ENCODE measurements at places on chromosomes 16 and 17.
A peak's percentile ranks its signal among the peaks of the same experiment; 100 is the strongest.

- DNase-seq, result no peak
These were observed 22.3 kb upstream of the N4BP1 start for GRCh38 chr16:48632137-48632774.

- no peak for DNase-seq
These were observed 174.6 kb downstream of the ABCA8 start for GRCh38 chr17:68780596-68780995.

DNA sequence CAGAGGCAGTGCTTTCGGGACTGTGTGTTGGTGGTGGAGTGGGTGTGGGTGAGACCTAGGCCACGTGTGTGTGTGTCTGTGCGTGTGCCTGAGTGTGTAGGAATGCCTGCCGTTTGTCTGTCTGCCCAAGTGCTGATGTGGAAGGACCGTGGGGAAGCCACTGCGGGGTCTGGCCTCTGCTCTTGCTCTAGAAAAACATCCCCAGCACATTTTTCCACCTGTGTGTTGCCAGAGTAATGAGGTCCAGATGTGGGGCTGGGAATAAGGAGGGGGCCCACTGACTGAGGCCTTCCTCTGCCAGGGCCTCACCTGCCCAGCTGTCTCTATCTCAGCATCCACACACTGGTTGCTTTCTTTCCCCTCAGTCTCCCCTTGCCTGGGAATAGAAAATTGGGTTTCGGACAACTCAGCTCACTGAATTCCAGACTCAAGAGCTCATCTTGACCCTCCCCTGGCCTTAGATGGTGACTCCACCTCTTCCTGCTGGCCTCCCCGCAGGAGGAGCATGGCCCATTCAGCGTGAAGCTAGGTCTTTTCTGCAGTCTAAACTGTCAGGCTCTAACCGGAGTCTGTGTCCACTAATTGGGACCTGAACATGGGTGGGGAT is 7.6 kb downstream of the SGCA start:
- no peak for DNase-seq

DNA sequence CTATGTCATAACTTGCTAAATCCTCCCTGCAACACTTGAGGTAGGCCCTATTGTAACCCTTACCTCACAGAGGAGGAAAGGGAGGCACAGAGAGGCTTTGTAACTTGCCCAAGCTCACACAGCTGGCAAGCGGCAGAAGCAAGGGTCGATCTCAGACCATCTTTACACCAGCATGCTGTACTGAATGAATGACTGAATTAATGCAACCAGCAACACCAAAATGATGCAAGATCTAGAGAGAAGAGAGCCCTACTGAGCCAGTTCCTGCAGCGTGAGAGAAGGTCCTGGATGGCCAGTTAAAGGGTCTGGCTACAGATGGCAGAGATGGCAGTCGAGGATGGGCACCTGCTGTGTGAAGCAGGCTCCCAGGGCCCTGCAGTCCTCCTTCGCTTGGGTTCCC is 8.2 kb upstream of the KLHL36 start:
- no peak for DNase-seq

- peak; percentile 13 for DNase-seq
These were observed 12.1 kb downstream of the CFDP1 start for GRCh38 chr16:75420987-75421819.

DNA sequence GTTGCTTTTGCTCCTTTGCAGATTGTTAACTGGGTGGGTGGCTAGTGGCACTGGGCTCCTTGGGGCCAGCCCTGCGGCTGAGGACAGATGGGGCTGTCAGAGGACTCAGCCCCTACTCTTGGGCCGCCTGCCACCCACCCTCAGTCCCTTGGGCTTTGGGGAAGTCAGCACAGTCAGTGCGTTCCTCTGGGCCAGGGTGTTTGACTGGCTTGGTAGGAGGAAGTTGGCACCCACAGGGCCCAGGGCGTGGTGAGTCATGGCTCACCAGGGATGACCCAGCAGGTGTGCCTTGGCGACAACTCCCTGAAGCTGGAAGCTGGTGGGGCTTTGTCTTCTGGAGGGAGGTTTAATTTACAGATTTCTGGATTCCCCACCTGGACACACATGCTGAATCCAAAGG is 32.4 kb downstream of the HAPSTR1 start:
- no peak for DNase-seq

DNA sequence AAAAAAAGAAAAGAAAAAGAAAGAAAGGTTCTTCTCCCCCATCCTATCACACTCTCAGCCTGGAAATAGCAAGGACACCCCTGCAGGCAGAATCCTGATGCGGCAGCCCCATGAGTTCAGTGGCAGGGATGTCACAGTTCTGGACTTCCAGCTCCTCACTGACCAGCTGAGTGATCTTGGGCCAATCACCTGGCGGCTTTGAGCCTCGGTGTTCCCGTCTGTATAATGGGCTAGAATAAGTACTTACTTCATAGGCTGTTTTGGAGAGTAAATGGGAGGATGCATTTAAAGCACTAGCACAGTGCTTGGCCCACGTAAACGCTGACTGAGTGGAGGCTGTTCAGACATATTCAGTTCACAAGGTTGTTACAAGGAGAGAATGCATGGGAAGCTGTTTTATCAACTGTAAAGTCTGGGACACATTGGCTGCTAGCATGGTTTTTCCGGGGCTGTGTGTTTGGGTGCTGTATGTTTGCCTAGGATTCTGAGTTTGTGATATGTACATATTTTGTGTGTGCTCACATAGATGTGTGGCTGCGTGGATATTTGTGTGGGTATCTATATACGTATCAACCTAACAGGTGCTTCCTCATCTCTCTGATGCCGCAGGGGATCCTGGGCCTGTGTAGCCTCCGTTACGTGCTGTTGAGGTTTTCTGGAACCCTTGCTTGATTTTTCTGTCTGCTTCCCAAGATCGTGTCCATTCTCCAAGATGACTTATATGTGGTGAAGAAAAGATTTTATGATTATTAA is 3.4 kb downstream of the BHLHA9 start:
- DNase-seq, result no peak

GRCh38 chr17:65750631-65751115 is 189.2 kb upstream of the AXIN2 start:
- peak; percentile 52 for DNase-seq

DNA sequence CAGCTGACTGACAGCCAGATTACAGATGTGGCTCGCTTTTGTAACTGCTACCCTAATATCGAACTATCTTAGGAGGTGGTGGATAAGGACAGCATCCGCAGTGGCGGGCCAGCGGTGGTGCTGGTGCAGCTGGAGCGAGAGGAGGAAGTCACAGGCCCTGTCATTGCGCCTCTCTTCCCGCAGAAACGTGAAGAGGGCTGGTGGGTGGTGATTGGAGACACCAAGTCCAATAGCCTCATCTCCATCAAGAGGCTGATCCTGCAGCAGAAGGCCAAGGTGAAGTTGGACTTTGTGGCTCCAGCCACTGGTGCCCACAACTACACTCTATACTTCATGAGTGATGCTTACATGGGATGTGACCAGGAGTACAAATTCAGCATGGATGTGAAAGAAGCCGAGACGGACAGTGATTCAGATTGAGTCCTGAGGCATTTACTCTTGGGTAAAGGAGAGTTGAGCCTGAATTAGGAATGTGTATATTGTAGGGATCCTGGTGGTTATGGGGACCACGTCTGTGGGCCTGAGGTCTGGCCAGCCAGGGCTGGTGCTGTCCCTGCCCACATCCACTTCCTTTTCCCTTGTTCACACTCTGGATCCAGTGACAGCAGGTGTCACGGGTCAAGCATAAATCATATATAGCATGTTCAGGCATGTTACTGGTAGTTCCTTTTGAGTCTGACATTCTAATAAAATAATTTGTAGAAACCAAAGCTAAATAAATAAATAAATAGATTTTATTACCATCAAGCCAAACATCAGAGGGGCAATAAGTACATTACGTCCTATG is 89.0 kb upstream of the SMURF2 start:
- no peak for DNase-seq

DNA sequence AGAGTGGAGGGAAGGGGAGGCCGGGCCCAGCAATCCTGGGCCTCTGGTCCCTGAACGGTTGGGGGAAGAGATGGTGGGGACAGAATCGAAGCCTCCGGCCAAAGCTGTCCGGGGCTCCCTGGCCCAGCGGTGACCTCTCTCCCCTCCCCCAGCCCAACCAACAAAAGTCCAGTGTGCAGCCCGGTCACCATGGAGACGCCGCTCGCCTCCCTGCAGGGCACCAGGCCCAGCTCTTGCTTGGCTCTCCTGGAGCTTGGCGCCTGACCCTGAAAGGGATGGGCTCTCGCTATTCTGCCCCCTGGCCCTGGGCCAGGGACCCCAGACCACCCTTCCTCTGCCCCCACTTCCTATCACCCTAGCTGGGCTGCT is 1.3 kb downstream of the METRN start:
- DNase-seq, result no peak
